ENCODE measurements at places on chromosomes 3 and 15.

GRCh38 chr3:4687167-4687566, 194.0 kb downstream of the ITPR1 start:
- DNase-seq: no peak

DNA sequence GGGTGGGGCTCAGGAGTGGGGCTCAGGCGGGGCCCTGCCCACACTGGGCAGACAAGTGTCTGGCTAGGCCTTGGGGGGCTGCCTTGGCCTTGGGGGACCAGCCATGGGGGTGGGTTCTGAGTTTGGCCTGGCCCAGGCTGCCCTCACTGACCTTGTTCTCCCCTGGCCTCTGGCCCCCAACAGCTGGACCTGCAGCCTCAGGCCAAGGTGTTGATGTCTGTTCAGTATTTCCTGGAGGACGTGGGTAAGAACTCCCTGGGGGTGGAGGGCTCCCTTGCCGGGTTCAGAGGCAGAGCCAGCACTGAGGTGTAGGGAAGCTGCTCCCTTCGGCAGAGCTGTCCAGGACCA, 20.0 kb downstream of the PRKCD start:
- no peak for DNase-seq

GRCh38 chr3:45688194-45688881, 858 bp upstream of the SACM1L start:
- DNase-seq: no peak

DNA sequence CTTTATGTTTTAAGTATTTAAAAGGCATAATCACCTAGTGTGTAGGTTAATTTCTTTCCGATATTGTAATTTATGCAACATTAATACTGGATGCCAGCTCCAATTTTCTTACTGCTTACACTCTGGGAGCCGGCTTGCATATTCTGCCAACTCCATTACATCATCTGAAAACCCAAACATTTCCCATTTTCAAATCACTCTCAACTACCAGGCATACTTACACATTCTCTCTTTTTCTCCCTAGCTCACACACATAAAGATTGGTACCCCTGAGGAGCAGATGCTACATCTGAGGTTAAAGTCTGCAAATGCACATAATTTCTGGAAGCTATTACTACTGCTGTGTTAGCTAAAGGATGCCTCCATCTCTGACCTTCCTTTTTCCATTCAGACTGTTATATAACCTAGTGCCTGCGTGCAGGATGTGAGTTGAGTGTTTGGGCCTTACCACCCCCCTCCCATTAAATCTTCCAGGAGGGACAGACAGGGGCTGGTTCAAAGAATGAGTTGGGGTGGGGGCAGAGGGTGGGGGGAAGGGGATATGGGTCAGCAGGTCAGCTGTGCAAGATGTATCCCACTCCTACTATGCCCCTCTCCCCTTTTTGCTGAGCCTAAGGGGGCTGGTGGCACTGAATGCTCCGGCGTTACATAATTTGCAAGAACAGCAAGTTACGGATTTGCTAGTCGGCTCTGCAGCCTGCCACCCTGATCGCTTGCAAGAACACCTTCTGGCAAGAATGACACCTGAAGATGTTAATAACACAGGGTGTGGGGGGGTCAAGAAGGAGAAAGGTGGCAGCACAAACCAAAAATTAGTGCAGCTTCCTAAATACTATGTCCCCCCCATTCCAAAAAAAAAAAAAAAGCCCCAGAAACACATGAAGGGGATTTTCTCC, 2.5 kb downstream of the RORA start:
- DNase-seq: peak; percentile 35

- DNase-seq: no peak
These were observed 155.6 kb upstream of the NR2E3 start for GRCh38 chr15:71654720-71655174.

DNA sequence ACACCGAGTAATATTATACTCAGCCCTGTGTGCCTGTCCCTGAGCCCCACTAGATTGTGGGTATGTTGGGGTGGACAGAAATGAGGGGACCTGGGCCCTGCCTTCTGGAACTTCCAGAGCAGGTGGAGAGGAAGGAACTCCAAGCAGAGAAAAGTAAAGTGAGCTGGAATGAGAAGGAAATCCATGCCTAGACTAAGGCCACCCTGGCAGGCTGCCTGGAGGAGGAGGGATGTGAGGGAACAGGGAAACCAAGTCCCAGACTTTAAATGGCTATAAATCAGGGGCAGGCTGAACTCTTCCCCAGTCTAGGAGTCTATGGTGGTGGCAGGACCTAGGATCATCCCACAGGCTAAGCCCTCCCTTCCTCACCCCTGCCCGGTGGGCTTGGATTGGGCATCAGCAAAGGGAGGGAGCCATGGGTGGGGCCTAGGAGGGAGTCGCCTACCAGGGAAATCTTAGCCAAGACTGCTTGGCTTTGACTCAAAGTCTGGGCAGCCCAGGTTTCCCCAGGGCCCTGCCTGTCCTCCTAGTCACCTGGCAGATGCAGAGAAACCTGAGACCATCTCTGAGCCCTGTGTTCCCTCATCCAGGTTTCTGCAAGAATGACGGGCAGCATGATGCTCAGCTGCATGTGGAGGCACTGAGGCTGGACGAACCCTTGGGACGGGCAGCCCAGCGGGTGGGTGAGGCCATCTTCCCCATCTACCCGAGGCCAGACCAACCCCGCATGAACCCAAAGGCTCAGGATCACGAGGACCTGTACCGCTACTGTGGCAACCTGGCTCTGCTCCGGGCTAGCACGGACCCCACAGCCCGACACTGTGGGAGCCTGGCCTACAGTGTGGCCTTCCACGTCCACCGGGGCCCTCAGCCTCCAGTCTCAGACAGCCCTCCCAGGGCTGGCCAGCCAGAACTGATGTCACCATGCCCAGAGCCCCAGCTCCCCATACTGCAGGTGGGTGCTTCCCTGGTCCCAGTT, 15.6 kb upstream of the STRA6 start:
- DNase-seq: no peak

DNA sequence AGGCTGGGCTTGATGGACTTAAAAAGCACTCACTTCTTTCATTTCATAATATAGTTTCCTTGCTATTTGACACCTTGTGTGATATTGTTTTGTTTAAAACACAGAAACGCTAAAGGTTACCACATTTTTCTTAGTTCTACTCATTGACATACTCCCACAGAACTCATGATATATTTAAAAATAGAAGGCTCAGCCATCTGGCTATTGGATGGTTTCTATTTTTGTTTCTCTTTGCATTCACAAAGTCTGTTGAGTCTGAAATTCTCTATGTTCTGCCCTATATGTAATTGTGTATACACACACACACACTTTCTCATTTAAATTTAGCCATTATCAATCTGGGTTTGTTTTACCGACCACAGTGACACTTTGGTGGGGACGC, 128.2 kb downstream of the SOX2 start:
- no peak for DNase-seq

DNA sequence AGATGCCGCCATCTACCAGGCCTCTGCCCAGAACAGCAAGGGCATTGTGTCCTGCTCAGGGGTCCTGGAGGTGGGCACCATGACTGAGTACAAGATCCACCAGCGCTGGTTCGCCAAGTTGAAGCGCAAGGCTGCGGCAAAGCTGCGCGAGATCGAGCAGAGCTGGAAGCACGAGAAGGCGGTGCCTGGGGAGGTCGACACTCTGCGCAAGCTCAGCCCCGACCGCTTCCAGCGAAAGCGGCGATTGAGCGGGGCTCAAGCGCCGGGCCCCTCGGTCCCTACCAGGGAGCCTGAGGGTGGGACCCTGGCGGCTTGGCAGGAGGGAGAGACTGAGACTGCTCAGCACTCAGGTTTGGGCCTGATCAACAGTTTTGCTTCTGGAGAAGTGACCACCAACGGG, 22.6 kb downstream of the ALPK3 start:
- no peak for DNase-seq

GRCh38 chr3:37598808-37599581, 262.7 kb upstream of the CTDSPL start:
- DNase-seq: no peak

GRCh38 chr3:38138349-38139190, at the start of gene MYD88:
Gene MYD88, plus strand, starts transcription at chr3:38138661. Its CDS starts 40 bp downstream, at chr3:38138701.
- no peak for DNase-seq

GRCh38 chr3:152313914-152314313, 45.2 kb downstream of the MBNL1 start:
- DNase-seq: no peak

Data from NCI-H2081 treated with DMSO at 0.1 percent for 48 hours (cell line).